ENCODE measurements at places on chromosomes 3 and 15.

DNA sequence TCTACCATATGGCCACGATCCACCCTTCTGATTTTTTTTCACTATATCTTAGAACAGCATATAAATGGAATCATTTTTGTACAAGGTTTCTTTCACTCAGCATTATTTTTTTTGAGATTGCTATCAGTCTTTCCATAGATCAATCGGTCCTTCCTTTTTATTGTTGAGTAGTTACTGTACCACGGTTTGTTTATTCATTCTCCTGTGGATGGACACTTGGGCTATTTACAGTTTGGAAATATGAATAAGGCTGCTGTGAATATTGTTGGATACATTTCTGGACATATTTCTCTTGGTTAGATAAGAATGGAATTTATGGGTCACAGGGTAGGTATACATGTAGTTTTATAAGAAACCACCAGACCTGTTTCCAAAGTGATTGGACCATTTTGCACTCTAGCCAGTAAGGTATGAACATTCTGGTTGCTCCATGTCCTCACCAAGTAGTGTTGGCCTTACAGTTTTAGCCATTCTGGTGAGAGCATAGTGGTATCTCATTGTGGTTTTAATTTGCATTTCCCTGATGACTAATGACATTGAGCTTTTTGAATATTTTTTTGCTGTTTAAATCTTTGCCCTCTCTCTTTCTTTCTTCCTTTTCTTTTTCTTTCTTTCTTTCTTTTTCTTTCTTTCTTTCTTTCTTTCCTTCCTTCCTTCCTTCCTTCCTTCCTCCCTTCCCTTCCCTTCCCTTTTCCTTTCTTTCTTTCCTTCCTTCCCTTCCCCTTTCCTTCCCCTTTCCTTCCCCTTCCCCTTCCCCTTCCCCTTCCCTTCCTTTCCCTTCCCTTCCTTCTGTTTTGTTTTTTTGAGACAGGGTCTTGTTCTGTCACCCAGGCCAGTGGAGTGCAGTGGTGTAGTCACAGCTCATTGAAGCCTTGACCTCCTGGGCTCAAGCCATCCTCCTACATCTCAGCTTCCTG, 49.2 kb downstream of the LRRK1 start:
- no peak for DNase-seq

DNA sequence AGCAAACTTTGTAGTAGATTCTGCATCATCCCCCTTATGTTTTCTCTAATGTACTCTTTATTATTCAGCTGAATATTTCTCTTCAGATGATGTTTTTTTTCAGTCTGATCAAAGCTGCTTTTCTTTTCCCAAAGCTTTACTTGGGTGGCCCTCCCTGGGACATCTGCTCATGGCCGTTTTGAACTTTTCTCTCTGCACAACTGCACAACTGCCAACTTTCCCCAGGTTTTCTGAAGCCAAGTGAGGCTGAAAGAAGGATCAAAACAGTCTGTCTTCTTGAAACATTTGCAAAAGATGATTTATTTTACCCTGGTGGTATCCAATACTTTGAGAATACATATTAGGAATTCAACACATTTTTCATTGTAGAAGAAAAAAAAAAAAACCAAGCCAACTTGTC, 43.0 kb downstream of the GASK1A start:
- no peak for DNase-seq

- no peak for DNase-seq
Measured at GRCh38 chr3:105459566-105460290, 93.0 kb downstream of the ALCAM start.

DNA sequence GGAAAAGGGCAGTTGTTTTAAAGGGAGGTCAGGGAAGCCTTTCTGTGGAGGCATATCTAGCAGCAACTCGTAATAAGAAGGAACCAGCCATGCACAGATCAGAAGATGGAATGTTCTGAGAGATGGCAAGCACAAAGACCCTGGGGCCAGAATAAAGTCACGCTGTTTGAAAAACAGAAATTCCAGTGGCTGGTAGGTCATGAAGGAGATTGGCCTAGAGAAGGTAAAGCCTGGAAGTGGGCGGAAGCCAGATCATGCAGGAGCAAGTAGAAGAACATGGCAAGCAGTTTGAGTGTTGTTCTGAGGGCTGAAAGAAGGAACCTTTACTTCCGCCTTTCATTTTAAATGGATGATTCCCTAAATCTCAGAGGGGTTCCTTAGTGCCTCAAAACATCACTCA, 208.1 kb upstream of the PPP2R3A start:
- DNase-seq, result no peak

DNA sequence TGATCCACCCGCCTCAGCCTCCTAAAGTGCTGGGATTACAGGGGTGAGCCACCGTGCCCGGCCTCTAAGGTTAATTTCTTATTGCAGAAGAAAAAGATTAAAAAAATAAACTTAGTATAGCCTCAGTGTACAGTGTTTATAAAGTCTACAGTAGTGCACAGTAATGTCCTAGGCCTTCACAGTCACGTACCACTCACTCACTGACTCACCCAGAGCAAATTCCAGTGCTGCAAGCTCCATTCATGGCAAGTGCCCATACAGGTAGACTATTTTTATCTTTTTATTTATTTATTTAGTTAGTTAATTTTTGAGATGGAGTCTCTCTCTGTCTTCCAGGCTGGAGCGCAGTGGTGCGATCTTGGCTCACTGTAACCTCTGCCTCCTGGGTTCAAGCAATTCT, 3.2 kb upstream of the FLNB start:
- no peak for DNase-seq

DNA sequence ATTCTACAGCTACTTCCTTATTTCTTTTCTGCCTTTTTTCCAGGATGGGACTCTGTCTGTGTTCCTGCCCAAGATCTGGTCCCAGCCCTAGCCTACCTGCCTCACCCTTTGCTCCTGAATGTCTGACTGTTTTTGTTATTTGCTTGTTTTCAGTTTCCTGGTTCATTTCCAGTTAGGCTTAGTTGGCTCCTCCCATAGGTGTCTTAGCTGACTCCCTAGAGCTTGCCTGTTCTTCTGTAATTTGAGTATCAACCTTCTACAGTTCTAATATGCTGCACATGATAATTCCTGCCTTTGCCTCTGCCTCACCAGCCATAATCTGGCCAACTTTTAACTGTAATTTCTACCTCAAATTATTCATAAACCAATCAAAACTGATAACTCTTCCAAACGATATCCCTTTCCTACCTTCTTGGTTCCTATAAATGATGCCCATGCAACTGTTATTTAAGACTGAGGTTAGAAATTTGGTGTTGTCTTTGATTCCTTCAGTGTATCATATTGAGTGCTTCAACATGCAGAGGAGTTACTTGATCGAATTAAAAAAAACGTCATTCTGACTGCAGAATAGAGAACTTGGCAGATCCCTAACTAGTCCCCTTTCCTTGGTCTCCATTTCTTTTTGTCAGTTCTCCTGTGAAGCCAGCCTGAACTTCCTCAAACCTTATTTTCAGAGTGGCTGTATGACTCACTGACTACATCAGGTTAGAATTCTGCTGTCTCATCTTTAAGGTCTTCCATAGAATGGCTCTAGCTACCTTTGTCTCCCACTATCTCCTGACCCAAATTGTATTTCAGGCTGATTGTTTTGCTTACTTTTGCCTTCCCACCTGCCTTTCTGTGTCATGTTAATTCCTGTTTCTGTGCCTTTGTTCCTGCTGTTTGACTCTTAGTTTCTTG, 8.4 kb downstream of the GOLM2 start:
- no peak for DNase-seq

GRCh38 chr3:88535563-88535962, 385.8 kb downstream of the C3orf38 start:
- no peak for DNase-seq

GRCh38 chr15:70203981-70204560, 106.4 kb upstream of the TLE3 start:
- DNase-seq, result no peak

DNA sequence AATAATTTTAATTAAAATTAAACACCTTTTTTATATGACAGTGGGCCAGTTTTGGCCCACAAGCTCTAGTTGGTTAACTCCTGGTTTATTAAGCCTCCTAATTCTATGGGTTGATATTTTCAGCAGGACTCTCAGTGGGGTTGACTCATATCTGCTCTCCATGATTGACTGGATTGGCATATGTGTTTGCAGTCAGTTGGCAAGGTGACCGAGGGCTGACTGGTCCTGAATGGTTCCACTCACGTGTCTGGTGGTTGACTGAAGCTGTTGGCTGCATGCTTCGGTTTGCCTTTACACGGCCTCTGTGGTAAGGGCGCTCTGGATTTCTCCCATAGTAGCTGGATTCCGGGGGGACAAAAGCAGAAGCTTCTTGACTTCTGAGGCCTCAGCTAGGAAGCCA, 65.3 kb upstream of the ZNF280D start:
- DNase-seq, result no peak

- no peak for DNase-seq
Measured at GRCh38 chr3:156615592-156616173, 58.7 kb upstream of the TIPARP start.

- no peak for DNase-seq
Measured at GRCh38 chr3:42118762-42119361, 27.7 kb downstream of the TRAK1 start.

DNA sequence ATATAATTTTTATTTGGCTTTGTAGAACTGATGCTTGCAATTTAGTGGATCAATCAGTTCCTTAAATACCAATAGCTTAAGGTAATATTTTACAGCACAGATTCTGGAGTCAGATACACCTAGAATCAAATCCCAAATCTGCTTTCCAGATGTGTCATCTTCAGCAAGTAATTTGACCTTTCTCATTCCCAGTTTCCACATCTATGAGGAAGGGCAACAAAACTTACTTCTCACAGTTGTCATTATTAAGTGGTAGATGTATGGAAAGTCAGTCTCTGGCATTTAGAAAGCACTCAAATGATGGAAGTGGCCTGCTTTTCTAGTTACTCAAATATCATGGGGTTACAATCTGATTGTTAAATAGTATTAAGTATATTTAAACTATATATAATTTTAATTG, 767.0 kb downstream of the CADM2 start:
- no peak for DNase-seq

- no peak for DNase-seq
Measured at GRCh38 chr15:45458746-45459403, 63.7 kb downstream of the SLC30A4 start.

DNA sequence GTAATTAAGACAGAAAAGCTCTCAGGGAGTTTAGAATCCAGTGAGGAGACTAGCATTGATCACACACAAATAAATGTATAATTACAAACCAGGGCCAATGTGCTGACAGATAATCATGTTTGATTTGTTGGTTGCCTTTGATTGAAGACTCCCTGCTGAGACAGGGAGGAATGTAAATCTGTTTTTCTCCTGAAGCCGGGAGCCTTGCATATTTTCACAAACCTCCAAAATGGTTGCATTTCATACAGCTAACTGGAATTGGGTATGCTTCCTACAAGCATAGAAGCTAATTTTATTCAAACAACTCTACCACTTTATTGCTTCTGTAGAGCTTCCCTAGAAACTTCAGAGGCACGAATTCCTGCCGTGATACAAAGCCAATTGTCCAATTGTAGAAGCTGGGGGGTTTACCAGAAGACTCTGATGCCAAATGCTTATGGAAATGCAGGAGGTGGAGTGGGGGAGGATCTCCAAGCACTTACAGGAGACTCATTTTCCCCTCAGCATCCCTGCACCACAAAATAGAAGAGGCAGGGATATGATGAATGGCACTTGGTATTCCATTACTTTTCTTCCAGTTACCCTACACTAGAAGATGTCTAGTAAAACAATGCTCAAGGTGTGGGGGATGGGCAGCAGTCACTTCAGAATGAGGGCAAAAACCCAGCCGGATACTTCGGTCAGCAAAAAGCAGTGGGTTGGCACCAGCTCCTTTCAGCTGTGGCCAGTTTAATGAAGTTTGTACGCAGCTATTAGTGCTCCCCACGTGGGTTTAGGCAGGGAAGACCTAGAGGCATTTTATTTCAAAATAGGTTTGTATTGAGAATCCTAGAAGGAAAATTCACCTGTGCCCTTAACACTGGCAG, 11.4 kb upstream of the MEX3B start:
- no peak for DNase-seq

GRCh38 chr3:22730701-22731100, 472.4 kb upstream of the UBE2E2 start:
- DNase-seq, result no peak

DNA sequence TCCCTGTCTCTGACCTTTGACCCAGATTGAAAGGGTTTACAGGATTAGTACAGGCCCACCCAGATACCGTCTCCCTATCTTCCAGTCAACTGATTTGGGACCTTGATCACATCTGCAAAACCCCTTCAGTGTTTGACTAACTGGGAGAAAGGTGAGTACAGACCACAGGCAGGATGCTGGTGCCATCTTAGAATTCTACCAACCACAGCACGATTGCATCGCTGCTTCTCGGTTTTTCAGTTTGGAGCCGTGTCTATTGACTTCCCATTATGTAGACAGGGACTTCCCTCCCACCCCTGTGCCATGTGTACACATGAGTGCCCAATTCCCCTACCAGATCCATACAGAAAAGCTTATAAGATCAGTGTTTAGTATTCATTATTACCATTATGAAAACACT, 6.6 kb upstream of the KLF13 start:
- no peak for DNase-seq

- no peak for DNase-seq
Measured at GRCh38 chr3:195070336-195070735, 200.6 kb downstream of the XXYLT1 start.

DNA sequence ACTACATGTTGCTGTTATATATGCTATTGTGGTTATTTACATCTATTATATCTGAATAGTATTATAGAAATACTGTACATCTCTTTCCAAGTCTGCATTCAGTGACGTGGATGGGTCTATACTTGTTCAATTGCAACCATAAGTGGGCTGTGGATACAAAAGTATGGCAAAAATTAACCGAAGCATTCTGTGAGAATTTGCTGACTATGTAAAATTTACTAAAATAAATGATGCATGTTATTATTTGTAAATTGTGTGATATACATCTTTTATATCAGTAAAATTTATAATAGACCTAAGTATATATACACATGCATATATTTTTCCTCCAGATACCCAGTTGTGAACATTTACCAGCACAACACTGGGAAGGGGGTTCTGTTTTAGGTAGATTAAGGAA, 215.1 kb downstream of the NECTIN3 start:
- no peak for DNase-seq

- no peak for DNase-seq
Measured at GRCh38 chr15:98715890-98716443, 67.6 kb downstream of the IGF1R start.

- no peak for DNase-seq
Measured at GRCh38 chr15:69861331-69862171, 236.2 kb downstream of the TLE3 start.

DNA sequence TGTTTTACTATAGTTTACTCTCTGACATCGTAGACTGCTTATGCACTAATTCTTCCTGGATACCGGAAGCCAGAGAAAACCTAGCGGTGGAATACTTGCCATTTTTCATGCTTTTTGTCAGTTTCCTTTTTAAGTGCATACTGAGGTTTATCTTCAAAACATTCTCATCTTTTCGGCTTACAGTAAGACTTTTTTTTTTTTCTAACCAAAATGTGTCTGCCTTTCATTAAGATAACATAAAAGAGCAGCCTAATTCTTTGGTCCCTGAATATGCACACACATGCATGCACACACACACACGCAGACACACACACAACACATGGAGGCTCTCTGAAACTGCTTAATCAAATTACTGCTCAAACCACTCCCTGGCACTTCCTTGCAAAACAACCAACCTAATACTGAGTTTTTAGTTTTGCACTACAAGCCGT, 1.3 kb downstream of the ZNF445 start:
- DNase-seq, result no peak

GRCh38 chr15:90545095-90545494, 15.4 kb downstream of the CRTC3 start:
- DNase-seq, result no peak

All from H54 (cell line).